ENCODE measurements at places on chromosomes 11 and 22. TPM values are rescaled to one million over a fixed set of nuclear protein-coding genes. Genes with fewer than 3 reads are reported as not detected.

The OSBP2 gene
- 2.4 TPM for total RNA-seq

The OOSP1 gene
- not detected for total RNA-seq

The PRR5 gene
- 2.3 TPM for total RNA-seq

The OR8D4 gene
- total RNA-seq, result not detected

The SLC17A6 gene
- total RNA-seq, result not detected

The MYEOV gene
- total RNA-seq, result 1.2 TPM

The KCNQ1OT1 gene
- 3.9 TPM for total RNA-seq

The C22orf42 gene
- not detected for total RNA-seq

The PAMR1 gene
- 74.1 TPM for total RNA-seq

The NXPE1 gene
- total RNA-seq, result not detected

The ARHGAP8 gene
- total RNA-seq, result 0.03 TPM

The ZFPL1 gene
- 45.8 TPM for total RNA-seq

The CDON gene
- total RNA-seq, result 55.9 TPM

The TBX1 gene
- not detected for total RNA-seq

The CASP12 gene
- not detected for total RNA-seq

The BATF2 gene
- total RNA-seq, result 0.13 TPM

The LRRC4C gene
- total RNA-seq, result 0.46 TPM

The OR2AG2 gene
- total RNA-seq, result 0.10 TPM

The TMEM151A gene
- total RNA-seq, result 2.2 TPM

The CHRDL2 gene
- not detected for total RNA-seq

The SAA2 gene
- total RNA-seq, result 40.6 TPM

The RPS19BP1 gene
- 30.1 TPM for total RNA-seq

The TENM4 gene
- total RNA-seq, result 42.4 TPM

The OR8G5 gene
- not detected for total RNA-seq

The MARK2 gene
- 10.3 TPM for total RNA-seq

The TCN1 gene
- total RNA-seq, result not detected

The SHANK2 gene
- total RNA-seq, result 1.8 TPM

The TNNT3 gene
- total RNA-seq, result 0.33 TPM

The FGF4 gene
- not detected for total RNA-seq

Data from smooth muscle cell of the pulmonary artery (primary cell).